Left hindlimb (tissue), 1 donor: ENCODE measurements at places on chromosomes 5 and 9.

DNA sequence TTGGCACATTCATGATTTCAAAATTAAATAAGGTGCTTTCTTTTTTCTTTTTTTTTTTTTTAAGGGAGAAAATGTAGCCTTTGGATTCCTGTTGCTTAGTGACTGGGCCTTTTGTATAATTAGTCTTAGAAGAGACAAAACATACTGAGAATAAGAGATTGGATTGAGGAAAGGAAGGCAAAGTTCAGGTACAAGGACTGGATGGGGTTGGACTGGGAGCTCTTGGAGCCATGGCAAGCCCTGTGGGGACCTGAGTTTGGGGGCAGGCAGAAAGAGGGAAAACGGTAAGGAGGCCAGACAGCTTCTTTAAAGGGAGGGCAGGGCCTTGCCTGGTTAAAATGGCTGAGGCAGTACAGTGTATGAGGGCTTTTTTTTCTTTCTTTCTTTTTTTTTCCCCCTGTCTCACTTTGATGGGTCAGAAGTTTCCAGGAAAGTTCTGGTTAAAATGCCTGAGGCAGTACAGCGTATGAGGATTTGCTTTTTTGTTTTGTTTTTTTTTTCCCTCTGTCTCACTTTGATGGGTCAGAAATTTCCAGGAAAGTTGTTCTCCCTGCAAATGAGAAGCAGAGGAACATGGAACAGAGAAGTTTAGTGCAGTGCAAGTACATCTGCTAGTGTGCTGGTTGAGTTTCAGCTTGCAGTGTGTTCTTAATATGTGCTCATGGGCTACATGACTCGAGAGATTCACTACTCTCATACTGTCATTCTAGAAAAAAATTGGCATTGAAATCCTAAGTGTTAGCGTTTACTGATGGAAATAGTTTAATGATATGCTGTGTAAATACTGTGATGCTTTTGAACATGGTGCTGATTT, 16.8 kb downstream of the SNX18 start:
- no peak for DNase-seq

DNA sequence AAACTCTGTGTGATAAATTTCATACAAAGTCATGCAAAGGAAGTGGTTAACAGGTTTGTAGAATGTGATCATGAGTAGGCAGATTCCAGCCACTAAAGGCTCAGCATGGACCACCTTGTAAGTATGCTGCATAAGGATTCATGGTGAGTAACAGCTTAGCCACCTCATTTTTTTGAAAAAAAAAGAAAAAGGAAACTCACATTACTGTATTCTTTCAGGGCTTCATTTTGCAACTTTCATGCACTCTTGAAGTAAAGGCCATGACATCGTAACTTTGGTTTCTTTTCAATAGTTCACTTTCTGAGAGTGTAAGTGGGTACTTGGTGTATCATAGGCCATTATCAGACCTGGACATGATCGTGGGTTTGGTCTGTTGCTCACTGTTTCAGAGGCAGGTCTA, 175.1 kb downstream of the PCSK1 start:
- DNase-seq: no peak

DNA sequence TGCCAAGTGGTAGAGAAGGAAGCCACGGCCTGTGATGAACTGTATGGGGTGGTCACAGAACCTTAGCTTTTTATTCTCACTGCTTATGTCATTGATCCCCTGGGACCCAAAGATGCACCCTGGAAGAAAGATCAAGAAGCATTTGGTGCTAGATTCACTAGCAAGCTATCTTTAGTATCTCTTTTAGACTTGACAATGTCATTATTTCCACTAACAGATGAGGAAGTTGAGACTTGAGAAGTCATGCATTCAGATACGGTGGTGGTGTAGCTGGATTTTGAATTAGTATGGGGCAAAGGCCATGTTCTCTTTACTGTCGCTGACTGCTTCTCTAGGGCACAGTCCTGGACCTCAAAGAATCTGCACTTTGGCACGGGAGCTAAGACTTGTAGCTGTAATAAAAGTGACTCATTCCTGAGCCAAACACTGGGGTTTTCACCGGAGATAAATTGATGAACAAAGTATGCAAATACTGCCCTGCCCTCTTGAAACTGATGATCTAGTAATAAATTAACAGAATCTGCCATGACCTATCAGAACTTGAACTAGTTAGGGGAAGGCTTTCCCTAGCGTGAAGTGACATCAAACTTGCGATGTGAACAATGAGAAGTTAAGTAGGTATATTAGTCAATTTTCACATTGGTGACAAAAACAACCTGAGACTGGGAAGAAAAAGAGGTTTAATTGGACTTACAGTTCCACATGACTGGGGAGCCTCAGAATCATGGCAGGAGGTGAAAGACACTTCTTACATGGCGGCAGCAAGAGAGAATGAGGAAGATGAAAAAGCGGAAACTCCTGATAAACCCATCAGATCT, 5.4 kb downstream of the GDA start:
- DNase-seq: no peak

GRCh38 chr5:89337-90286, 2.4 kb upstream of the PLEKHG4B start:
- DNase-seq: no peak

DNA sequence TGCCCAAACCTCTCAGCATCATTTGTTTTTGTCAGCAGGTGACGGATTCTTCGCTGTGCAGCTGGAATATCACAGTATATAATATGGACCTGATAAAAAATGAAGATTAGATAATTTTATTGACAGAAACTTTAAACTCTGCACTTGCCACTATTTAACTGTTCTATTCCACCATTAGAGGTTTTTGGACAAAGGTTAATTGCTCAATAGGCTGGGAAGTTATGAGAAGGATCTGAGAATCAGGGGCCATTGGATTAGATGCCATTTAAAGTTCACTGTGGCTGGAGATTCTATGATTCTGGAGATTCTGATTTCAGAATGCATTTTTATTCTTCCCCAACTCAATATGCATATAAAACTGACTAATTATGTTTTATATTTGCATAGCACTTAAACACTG, 59.8 kb upstream of the ANXA1 start:
- DNase-seq: no peak

DNA sequence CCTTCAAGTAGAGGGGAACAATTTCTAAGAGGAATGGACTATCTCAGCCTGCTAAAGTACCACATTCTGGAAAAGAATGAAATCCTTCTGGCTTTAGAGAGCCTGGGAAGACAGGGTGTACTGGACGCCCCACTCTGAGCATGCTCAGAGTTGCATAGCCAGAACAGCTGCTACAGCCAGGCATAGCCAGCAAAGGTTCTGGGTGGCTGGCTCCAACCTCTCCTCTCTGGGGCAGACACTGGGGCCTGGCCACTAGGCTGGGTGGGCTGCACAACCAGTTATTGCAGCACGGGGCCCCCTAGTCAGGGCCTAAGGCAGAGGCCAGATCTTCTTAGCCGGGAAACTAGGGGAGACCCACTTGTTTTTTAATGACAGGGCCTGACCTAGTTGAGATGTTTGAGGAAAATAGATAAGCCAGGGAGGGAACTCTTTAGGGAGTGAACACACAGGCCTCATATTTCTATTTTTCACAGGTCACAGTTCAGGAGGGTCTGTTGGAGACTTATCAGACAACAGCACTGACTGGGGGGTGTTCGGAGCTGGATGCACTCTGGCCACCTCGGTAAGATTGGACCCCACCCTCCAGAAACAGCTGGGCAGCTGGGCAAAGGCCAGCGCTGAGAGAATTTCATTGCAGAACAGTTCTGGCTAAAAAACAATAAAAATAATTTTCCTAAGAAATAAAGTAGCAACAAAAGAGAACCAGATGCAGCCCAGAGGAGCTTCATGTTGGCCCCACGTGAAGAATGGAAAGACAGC, 142.9 kb downstream of the LPAR1 start:
- DNase-seq: peak; percentile 36

DNA sequence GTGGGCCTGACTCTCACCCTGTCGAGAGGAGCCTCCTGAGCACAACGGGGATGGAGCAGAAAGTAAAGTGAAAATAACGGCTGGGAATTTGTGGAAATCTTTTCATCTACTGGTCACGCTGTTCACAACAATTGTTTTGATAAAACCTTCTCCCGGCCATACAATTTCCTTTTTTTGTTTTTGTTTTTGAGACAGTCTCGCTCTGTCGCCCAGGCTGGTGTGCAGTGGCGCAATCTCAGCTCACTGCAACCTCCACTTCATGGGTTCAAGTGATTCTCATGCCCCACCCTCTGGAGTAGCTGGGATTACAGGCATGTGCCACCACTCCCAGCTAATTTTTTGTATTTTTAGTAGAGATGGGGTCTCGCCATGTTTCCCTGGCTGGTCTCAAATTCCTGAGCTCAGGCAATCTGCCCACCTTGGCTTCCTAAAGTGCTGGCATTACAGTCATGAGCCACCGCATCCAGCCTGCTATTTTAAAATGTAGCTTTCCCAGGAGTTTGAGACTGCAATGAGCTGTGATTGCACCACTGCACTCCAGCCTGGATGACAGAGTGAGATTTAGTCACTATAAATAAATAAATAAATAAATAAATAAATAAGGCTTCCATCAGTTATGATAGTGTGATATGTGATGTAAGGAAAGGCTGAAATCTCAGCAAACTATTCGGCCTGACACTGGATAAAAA, 73.5 kb upstream of the PTGER4 start:
- no peak for DNase-seq

DNA sequence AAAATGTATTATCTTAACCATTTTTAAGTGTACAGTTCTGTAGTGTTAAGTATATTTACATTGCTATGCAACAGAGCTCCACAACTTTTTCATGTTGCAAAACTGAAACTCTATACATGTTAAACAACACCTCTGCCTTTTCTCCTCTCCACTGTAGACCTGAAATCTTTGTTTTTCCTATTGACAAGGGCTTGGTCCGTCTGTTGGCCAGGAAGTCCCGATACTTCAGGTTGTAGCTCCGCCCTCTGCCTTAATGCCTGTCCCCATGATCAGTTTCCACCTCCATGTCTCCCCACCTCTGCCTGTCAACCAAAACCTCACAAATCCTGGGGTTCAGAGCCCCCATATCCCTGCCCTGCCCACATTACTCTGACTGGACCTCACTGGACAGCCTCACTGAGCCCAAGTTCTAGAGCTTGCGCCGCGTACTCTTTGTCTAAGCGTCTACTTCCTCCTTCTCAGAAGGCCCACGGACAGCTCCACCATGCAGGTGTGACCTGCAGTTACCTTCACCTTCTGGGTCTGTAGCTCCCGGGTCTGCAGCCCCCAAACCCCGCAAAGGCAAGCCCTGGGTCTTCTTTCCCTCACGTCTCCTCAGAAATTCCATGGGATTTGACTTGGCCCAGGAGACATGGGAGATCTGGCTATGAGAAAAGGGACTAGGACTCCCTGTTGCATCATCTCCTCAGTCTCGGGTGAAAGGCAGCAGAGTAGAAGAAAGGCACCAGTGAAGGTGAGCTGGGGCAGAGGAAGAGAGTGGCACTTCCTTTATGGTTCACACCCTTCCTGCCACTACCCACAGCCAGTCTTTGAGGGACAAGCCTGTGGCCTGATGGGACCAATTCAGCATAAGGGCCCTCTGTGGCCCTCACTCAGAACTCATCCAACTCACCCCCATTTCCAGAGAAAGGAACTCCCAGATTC, 8.0 kb downstream of the GLIPR2 start:
- no peak for DNase-seq

- no peak for DNase-seq
Observed at GRCh38 chr5:158069838-158070237, 210.9 kb upstream of the CLINT1 start.

DNA sequence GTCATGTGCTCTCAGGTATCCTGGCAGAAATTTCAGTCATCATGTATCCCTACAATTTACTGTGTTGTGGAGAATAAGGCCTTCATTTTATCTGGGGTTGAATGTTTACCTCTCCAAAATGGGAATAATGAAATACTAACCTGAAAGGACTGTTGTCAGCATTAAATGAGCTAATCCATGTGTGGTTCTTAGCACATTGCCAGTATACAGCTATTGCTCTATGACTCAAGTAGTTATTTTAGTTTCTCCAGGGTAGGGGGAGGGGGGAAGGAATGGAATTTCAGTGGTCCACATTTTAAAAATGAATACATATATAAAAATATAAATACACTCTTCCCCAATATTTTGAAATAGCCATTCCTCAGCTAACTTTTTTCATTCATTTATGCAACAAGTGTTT, 3.5 kb downstream of the PAM start:
- DNase-seq: no peak

- peak; percentile 90 for DNase-seq
Observed at GRCh38 chr9:83304686-83305085, 233.5 kb downstream of the FRMD3 start.

GRCh38 chr9:94868464-94868863, 142.0 kb downstream of the AOPEP start:
- no peak for DNase-seq

DNA sequence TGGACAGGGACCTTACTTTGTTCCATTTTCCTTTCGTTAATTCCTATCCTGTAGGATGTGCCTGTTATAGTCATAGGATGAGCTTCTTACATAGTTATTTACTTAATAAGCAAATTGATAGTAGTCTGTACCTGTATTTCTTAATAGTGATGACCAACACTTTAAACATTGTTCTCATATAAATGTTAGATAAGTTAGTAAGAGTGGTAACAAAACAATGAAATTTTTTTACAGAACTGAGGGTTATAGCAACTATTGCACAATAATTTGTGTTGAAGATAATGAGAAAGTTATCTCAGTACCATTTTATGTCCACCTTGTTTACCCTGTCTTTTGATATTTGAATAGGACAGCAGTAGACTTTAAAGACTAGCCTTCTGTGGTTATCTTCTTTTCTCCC, 162.9 kb upstream of the ELL2 start:
- DNase-seq: no peak

- no peak for DNase-seq
Observed at GRCh38 chr5:87948486-87948885, 320.2 kb downstream of the TMEM161B start.

DNA sequence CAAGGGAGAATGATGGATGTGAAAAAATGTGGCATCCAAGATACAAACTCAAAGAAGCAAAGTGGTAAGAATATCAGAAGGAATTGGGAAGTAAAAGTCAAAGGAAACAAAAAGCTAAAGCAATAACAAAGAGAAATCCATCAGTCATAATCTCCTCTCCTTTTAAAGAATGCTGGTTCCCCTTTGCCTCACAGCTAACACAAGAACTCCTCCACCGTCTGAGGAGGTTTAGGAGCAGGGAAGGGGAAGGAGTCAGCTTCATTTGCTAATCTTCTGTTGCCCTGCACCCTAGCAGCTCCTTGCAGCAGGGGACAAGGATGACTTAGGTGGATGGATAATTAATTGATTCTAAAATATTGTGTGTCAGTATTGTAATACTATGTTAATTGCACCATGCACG, 16.4 kb downstream of the CD274 start:
- DNase-seq: no peak

GRCh38 chr5:22651355-22651754, 201.8 kb downstream of the CDH12 start:
- no peak for DNase-seq

- DNase-seq: no peak
Observed at GRCh38 chr5:107830750-107831149, 160.0 kb upstream of the EFNA5 start.

DNA sequence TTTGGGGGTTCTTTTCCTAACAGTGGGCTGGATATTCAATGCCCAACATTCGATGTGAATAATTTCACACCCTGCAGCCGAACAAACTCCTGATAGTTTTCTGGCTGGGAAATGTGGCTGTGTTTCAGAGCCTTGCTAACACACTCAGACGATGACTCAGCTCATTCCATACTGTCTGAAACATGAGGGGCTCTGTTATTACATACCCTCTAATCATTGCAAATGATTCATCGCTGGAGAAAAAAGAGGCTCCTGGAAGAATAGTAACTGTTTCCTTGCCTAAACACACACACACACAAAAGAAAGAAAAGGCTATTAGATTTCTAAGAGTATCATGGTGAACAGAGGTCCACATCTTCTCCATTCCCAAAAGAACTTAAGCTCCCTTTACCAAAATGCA, 75.8 kb downstream of the OXCT1 start:
- peak; percentile 37 for DNase-seq
